ENCODE measurements at places on chromosomes 11 and 22.

- no peak for DNase-seq
Measured at GRCh38 chr22:26360169-26360885, 68.7 kb upstream of the ASPHD2 start.

DNA sequence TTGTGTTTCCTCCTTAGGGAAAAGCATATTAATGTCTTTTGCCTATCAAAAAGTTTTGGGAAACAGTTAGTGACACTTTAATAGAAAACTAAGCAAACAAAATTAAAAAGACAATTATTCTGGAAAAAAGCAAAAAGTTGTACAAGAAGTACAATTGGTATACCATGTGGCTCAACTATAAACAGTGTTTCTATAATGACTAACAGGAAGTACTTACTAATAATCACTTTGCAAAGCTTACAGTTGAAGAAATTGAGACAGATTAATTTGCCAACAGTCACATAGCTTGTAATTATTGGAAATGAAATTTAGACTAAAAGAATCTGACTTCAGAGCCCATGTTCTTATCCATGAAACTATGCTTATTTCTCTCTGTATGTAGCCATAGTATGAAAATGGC is 24.7 kb downstream of the PPME1 start:
- DNase-seq: no peak

DNA sequence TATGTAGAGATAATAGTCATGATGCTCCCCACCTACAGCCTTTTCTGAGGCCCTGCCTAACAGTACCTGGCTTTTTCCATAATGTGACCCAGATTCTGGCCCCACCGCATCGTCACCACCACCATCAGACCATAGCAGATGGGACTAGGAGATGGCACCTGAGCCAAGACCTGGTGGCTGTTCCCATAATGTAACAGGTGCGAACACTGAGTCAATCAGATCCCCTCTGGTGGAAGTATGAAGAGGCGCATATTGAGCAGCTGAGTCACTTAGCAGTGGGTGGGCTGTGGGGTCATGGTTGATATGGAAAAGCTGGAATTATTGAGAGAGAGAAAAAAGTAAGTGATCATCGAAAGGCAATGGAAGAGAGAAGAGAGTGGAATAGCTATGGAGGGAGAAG is 578.0 kb upstream of the CADM1 start:
- no peak for DNase-seq

- no peak for DNase-seq
Measured at GRCh38 chr11:7115780-7116179, 27.0 kb downstream of the RBMXL2 start.

DNA sequence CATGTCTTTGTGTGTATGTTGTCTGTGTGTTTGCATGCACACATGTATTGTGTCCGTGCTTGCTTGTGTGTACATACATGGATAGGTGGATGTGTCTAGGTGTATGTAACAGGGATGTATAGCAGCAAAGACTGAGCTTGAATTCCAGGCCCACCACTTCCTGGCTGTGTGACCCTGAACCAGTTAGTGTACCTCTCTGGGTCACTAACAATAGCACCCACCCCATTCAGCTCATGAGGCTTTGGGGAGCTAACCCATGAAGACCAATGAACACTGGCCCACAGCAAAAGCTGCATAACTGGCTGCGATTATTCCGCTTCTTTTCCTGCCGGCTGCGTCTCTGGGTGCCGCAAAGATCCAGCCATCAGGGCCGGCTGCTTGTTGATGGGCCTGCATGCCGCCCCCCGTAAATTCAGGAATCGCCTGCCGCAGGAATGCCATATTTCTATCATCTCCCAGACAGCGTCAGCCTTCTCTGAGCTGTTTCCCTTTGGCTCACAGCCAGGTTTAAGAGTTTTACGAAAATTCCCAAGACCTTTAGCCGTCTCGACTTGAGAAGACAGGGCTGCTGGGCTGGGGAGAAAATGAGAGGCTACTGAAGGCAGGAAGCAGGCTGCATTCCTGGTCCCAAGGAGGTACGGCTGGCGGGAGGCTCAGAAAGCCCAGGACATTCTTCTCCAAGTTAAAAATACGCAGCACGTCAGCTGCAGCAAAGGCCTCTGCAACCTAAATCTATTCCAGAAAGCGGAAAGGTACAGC is 224.6 kb downstream of the MN1 start:
- no peak for DNase-seq

GRCh38 chr22:40414311-40414710 is 43.9 kb downstream of the SGSM3 start:
- DNase-seq: no peak

DNA sequence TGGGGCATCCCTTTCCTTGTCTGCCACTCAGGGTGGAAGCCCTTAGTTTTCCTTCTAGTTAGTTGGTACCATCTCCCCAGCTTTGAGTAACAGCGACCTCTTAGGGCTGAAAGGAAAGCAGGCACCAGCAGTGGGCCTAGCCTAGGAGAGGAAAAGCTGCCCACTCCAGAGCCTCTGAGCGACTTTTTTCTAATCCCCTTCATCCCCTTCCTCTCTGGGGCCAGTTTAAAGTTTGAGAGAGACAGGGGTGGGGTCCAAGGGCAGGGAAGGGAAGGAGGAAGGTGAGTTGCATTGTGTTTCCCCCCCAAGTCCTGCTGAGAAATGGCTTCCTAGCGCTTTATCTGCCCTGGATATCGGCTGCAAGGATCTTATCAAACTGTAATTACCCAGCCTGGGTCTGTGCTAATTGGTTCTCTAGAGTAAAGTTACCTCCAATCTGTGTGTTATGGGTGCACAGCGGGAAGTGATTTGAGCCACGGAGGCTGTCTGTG is 573.9 kb upstream of the CADM1 start:
- DNase-seq: no peak

DNA sequence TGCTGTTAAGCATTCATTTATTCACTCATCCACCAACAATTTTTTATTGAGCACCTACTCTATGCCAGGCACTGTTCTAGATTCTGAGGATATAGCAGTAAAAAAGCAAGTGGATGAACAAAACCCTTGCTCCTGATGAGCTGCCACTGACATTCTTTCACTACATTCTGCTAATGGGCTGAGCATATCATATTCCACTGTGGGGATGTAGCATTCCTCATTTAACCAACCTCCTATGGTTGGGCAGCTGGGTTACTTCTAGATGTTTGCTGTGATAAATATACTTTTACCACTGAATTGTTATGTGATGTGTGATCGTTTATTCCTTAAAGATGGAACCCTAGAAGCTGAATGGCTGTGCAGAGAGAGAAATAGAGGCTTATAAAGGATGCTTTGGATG is 176.9 kb downstream of the MN1 start:
- no peak for DNase-seq

- DNase-seq: no peak
Measured at GRCh38 chr11:14614091-14614622, 29.4 kb upstream of the PDE3B start.

GRCh38 chr11:38646382-38646781 is 2048.3 kb upstream of the RAG2 start:
- DNase-seq: no peak

- no peak for DNase-seq
Measured at GRCh38 chr11:22657101-22657694, 9.2 kb upstream of the GAS2 start.

GRCh38 chr11:128843198-128843785 is 23.8 kb downstream of the KCNJ1 start:
- no peak for DNase-seq

DNA sequence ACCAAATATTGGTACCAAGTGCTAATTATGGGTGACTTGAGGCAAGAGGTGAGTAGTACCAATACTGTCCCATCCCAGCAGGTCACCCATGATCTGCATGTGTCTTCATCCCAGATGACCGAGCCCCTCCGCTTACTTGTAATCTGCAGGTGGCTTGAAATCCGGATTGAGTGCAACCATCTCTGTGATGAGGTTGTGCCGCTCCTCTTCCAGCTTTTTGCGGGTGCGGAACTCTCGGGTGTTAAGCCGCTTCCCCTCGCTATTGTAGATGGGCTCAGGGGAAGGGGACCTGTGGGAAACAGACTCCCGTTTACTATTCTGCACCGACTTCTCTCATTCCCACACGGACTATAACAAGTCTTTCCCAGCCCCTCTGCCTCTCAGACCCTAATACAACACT is 8.2 kb downstream of the SF1 start:
- no peak for DNase-seq

DNA sequence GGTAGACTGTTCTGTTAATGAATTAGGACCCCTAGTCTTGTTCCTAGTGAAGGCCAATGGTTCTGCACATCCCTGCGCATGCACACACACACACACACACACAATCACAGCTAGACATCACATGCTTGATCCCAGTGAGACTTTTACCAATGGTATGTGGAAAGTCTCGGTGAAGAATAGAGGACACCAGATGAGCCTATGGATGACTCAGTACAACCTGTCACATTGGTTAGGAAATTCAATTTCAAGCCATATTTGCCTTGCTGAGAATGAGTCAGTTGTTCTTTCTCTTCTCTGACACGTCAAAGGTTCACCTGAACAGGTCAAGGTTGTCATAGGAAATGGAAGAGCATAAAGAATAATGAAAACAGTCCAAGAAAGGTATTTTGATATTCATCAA is 122.0 kb downstream of the SLC17A6 start:
- DNase-seq: no peak

DNA sequence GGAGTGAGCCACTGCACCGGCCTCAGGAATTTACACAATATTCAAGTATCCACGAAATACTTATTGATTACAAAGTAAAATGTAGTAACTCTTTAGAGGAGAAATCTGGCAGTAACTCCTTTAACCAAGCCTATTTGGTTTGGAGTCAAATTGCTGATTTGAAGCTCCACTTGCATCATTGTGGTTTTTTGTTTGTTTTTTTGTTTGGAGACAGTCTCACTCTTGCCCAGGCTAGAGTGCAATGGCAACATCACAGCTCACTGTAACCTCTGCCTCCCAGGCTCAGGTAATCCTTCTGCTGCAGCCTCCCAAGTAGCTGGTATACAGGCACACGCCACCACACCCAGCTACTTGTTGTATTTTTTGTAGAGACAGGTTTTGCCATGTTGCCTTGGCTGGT is 6.4 kb upstream of the QSER1 start:
- DNase-seq: no peak

DNA sequence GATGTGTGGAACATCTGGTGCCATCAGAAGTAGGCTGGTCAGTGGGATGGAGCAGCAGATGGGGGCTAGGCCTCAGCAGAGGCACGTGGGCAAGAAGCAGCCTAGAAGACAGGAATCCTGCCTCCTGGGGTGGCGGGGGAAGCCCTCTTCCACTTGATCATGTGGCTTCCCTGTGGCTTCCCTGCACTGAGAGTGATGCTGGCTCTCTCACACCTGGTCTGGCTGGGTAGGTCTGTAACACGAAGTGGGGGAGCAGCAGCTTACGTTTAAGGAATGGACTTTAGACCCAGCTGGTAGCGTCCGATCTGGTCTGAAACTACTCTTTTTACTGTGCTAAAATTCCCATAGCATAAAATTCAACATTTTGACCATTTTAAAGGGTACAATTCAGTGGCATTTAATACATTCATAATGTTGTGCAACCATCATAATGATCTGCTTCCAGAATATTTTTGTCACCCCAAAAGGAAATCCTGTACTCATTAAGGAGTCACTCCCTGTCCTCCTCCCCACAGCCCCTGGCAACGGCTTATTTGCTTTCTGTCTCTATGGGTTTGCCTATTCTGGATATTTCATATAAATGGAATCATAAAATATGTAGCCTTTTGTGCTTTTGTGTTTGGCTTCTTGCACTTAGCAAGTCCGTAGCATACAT is 21.7 kb downstream of the PTPN5 start:
- DNase-seq: no peak

- no peak for DNase-seq
Measured at GRCh38 chr22:48757581-48757980, 1070.1 kb downstream of the BRD1 start.

DNA sequence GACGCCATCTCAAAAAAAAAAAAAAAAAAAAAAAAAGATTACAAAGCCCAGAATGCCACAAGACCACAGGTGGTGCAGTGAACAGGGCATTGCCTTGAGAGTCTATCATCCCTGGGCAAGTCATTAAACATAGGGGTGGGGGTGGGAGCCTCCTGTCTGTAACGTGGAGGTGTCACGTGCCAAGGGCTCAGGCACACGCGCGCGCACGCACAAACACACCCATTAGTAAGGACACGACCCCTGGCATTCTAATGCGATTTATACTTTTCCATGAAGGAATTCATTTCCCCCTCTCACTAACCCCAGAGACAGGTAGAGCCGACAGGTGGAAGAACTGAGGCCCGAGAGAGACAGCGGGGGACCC is 5.8 kb upstream of the GCAT start:
- DNase-seq: no peak

DNA sequence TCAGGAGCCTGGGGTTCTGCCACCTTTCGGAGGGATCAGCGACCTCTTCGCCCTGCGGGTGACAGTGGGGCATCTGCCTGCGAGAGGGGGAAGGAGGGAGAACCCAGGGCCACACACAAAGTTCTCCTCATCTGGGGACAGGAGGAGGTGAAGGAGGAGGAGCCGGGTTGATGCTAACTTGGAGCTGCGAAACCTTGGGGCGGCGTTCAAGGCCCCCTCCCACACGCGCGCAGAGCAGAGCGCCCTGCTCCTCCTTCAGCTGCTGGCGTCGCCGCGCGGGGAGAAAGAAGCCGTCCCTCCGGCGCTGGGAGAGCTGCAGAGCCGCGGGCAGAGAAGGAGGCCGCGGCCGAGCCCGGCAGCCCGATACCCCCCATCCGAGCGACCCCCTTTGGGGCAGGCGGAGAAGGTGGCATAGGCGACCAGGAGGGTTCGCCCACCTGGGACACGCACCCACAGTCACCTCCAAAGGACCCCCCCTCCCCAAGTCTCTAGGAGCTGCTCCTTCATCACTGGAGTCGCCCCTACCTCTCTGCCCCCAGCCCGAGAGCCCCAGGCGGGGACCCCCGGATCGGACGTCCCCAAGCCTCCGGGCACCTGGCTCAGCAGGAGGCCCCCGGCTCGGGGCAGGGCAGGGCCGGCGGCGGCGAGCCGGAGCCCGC is at the start of gene RASD2:
Gene RASD2, plus strand, starts transcription at position 237 of the 659 bp plus-strand sequence. CDS start 5,979 bp downstream, outside the sequence.
- DNase-seq: no peak

All from DMS 273 treated with DMSO at 0.1 percent for 48 hours (cell line).